Right cardiac atrium (tissue), 5 donors: ENCODE measurements at places on chromosomes 4 and X. TPM values are rescaled to one million over a fixed set of nuclear protein-coding genes. Genes with fewer than 3 reads are reported as not detected.
A peak's percentile ranks its signal among the peaks of the same experiment; 100 is the strongest.

DNA sequence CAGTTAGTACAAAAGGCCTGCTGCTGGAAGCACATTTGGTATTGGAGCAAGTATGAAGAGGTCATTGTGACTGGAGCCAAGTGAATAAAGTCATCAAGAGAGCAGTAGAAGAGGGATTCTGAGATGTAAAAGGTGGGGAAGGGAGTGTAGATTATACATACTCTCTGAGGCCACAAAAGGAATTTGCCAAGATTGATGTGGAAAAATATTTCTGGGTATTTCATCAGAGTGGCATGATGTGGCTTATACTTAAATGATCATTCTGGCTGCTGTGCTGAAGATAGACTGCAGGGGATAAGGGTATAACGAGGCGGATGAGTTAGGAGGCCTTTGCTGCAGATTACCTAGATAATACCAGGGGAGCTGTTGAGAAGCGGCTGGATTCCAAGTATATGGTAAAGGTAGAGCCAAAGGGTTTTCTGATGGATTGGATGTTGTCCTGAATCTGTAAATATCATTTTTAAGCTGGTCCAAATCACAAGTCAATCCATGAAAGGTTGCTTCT lies 231.8 kb upstream of the AGA start:
- no peak for DNase-seq

DNA sequence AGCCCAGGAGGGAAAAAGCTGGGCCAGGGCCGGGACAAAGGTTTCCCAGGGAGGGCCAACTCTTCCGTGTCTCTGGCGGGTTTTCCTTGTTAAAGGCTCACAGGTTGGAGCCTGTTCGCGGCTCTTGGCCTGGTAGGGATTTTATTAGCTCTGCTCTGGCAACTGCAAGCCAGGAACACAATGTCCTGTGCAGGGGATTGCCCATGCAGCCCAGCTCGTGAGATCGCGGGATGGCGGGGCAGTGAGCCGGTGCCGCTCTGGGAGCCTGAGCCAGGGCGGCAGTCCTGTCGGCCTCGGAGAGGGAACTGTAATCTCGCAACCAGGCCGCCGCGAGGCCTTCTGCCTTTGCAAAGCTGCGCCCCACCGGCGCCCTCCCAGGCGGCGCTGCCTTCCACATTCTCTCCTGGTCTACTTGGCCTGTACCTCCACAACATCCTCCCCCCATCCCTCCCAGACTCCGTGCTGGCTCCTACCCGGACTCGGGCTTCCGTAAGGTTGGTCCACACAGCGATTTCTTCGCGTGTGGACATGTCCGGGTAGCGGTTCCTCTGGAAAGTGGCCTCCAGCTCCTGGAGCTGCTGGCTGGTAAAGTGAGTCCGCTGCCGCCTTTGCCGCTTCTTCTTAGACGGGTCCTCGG lies 2.1 kb downstream of the PITX2 start:
- DNase-seq, result peak; percentile 52

DNA sequence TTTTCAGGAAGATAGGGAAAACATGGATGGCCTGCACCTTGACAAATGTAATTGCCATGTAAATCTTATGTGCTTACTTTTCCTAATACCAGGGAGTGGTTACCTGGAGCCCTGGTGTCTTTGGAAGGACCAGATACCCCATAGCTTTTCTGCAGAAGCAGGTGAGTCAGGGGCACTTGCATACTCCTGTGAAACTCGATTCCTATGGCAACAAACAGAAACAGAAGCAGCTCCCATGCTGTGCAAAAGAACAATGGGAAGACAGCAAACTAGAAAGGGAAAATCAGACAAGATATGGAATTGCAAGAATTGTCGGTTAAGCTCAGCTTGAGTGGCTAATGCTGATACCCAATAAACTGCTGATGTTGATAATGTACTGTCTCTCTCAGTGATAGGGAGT lies 117.4 kb upstream of the AFF2 start:
- DNase-seq, result no peak

DNA sequence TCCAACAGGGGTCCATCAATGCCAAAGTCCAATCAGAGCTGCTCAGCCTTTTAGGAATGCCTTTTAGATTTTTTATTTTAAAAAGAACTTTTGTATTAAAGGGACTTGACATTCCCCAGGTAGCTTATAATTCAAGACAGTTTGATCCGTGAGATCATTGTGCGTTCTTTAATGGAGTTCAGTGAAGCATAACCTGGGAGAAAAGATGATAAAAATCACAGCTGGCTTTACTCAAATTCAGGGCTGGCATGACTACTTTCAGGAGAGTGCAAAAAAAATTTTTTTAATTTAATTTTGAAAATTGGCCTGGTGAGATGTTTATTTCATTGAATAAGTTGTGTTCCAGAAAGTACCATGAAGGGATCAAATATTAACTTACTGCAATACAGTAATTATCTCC lies 118.2 kb downstream of the VCX2 start:
- DNase-seq, result no peak

GRCh38 chr4:176794651-176795050 lies 1.9 kb upstream of the VEGFC start:
- no peak for DNase-seq

DNA sequence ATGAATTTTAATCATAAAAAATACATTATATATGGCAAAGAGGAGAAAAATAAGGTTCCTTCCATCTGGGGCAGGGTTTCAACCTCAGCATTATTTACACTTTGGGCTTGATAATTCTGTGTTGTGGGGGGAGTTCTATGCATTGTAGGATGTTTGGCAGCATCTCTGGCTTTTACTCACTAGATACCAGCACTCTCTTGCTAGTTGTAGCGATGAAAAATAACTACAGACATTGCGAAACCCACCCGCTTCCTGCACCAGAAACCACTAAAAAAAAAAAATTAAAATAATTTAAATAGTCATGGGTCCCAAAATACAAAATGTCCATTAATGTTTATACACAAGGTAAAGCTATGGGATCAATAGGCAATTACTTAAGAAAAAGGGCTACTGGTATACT lies 52.7 kb downstream of the PPP3CA start:
- DNase-seq, result no peak

DNA sequence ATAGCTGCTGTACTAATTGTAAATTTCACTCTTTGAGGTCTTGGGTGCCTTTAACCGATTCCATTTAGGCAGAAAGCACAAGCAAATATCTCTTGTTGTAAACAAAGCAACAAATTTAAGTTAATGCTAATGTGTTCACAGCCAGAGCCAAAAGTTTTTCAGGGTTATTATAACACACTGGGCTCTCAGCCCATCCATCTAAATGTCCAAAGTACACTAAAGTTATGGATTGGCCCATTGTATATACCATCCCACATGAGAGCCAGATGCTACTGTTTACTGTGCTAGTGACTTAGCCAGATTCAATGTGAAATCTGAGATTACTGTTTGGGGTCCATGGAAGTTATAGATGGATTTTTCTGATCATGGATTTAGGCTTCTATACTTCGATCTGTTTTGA lies 186.7 kb downstream of the LARP7 start:
- DNase-seq, result no peak

GRCh38 chrX:37779857-37780256 lies at the start of gene CYBB:
TSS of gene CYBB (plus strand) at chrX:37780059. CDS start at chrX:37780078, 19 bp downstream.
- DNase-seq, result no peak

PASD1 gene
- total RNA-seq, result not detected

DNA sequence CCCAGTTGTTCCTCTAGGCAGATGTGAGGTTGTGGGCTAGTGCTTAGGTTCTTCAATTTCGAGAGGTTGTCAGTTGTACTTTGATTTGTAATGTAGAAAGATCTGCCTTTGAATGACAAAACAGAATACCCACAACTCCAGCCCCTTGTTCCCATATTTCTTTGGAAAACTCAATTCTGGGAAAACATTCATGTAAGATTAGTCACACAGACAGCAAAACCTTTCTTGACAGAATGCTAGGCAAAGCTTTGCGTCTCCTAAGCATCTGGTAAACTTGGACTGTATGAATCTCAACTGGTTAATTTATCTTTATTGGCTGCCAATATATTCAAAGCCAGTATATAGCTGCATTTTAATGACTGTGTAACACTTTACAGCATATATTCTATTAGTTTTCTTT lies 34.9 kb downstream of the NOCT start:
- DNase-seq, result no peak

BCLAF3 gene
- total RNA-seq, result 7.3 TPM

GRCh38 chrX:86295293-86295692 lies 147.0 kb downstream of the DACH2 start:
- DNase-seq, result no peak

GSX2 gene
- total RNA-seq, result not detected

EDNRA gene
- 99.8 TPM for total RNA-seq

GRCh38 chr4:105225500-105225899 lies 78.8 kb downstream of the TET2 start:
- DNase-seq, result no peak

DNA sequence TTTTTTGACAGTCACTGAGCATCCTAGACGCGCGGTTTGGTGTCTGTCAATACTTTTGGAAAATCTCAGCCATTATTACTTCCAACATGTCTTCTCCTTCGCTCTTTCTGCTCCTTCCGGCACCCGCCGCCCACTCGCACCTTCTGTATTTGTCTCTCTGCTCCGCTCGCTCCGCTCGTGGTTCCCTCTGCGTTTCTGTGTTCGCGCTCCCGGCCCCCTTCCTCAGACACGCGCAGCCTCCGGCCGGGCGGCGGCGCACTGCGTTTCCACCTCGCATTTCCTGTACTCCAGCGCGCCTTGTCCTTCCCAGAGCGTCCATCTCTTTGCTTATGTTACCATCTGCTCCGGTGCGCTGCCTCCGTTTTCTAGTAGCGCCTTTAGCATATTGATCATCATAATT lies 21.1 kb downstream of the PDE6B start:
- peak; percentile 43 for DNase-seq

GRCh38 chrX:114715096-114715495 lies 131.2 kb downstream of the HTR2C start:
- no peak for DNase-seq
